ENCODE measurements at places on chromosomes 6 and 20. TPM values are rescaled to one million over a fixed set of nuclear protein-coding genes. Genes with fewer than 3 reads are reported as not detected.

- no peak for DNase-seq
- H3K27ac ChIP-seq: no peak overlapping the region
- H3K36me3 ChIP-seq: no peaks in the 10 kb centered on the region
- peaks cover 8% of the 10 kb centered on the region for H3K27me3 ChIP-seq
Measured at GRCh38 chr20:46946796-46947195, 52.2 kb downstream of the EYA2 start.

Gene OR11A1
- total RNA-seq: not detected

GRCh38 chr6:3052481-3053230, 15.6 kb upstream of the RIPK1 start:
- H3K4me1 ChIP-seq: peaks cover 4% of the 10 kb centered on the region
- H3K27ac ChIP-seq: no peak overlapping the region
- no peaks in the 10 kb centered on the region for H3K36me3 ChIP-seq
- H3K27me3 ChIP-seq: no peaks in the 10 kb centered on the region
- H3K4me3 ChIP-seq: no peak overlapping the region

- no peak overlapping the region for H3K4me3 ChIP-seq
- no peaks in the 10 kb centered on the region for H3K36me3 ChIP-seq
- no peaks in the 10 kb centered on the region for H3K4me1 ChIP-seq
- no peak for DNase-seq
Measured at GRCh38 chr6:64170316-64170715, 534.7 kb downstream of the PHF3 start.

Gene MATN4
- total RNA-seq: 0.19 TPM

GRCh38 chr20:44716309-44717106, 1.3 kb downstream of the CCN5 start:
- no peak overlapping the region for H3K27ac ChIP-seq
- peaks cover 16% of the 10 kb centered on the region for H3K4me1 ChIP-seq
- no peak for DNase-seq
- no peak overlapping the region for H3K4me3 ChIP-seq

GRCh38 chr6:106084106-106084988, 1.8 kb upstream of the PRDM1 start:
- no peak overlapping the region for H3K4me3 ChIP-seq
- peak; percentile 87 for DNase-seq
- H3K27me3 ChIP-seq: no peaks in the 10 kb centered on the region
- no peaks in the 10 kb centered on the region for H3K36me3 ChIP-seq

Gene HLA-DQB1
- 3.7 TPM for total RNA-seq

Measured in astrocyte (in vitro differentiated cells and primary cell).